ENCODE measurements at places on chromosomes 12 and 14.
A peak's percentile ranks its signal among the peaks of the same experiment; 100 is the strongest.

DNA sequence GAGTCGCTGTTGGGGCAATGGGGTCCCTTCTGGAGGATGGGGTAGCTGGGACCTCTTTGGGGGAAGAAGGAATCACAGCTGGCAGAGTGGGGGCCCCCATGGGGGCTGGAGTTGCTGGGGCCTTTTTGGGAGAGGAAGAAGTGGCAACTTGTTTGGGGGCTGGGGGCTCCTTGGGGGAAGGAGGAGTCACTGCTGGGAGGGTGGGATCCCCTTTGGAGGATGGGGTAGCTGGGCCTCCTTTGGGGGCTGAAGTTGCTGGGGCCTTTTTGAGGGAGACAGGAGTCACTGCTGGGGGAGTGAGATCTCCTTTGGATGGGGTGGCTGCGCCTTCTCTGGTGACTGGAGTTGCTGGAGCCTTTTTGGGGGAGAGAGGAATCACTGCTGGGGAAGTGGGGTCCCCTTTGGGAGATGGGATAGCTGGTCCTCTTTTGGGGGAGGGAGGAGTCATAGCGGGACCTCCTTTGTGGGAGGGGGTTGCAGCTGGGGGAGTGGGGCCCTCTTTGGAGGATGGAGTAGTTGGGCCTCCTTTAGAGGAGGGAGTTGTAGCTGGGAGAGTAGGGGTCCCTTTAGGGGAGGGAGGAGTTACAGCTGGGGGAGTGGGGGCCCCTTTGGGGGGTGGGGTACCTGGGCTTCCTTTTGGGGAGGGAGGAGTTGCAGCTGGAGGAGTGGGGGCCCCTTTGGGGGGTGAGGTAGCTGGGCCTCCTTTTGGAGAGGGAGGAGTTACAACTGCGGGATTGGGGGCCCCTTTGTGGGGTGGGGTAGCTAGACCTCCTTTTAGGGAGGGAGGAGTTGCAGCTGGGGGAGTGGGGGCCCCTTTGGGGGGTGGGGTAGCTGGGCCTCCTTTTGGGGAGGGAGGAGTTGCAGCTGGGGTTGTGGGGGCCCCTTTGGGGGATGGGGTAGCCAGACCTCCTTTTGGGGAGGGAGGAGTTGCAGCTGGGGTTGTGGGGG is 7.9 kb downstream of the NACA start:
- no peak for DNase-seq

DNA sequence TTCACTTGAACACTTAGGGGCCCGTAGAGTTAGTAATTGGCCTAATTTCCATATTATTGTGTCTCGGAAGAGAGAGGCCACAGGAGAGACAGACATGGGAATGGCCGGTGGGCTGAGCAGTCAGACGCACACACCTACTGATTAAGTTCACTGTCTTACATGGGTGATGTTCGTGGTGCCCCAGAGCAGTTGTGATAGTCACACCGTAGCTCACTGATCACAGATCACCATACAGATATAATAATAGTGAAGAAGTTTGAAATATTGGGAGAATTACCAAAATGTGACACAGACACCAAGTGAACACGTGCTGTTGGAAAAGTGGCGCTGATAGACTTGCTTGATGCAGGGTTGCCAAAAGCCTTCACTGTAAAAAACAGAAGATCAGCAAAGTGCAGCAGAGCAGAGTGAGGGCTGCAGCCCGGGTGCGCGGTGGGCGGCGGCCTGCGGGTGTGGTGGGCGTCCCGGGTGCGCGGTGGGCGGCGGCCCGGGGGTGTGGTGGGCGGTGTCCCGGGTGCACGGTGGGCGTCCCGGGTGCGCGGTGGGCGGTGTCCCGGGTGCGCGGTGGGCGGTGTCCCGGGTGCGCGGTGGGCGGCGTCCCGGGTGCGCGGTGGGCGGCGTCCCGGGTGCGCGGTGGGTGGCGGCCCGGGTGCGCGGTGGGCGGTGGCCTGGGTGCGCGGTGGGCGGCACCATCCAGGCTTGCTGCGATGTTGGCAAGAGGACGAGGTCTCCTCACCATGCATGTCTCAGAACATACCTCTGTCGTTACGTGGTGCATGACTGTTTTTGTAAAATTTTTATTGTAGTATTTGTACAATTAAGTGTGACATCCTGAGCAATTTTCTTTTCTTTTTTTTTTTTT is 34.3 kb upstream of the TEX22 start:
- no peak for DNase-seq

- DNase-seq, result no peak
Observed at GRCh38 chr14:76106188-76106587, 45.5 kb upstream of the GPATCH2L start.

- no peak for DNase-seq
Observed at GRCh38 chr12:105338966-105339365, 8.5 kb downstream of the C12orf75 start.

GRCh38 chr12:77999074-77999715 is 168.5 kb downstream of the NAV3 start:
- no peak for DNase-seq

DNA sequence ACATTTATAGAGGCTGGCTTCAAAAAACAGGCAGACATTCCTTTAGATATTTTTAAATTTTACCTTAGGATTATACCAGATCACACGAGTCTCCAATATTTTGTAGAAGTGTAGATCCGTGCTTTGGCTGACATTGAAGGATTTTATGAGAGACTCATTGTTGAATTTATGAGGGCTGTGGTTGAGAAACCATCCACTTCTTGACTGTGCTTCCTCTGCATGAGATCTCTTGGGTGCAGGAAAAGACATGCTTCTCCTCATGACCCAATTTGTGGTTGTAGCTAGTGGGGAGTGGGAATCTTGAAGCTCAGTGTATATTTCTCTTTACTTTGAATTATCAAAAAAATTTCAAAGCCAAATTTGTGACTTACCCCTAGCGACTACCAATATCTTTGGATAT is 36.7 kb upstream of the NKX2-8 start:
- no peak for DNase-seq

GRCh38 chr12:69816082-69816481 is 8.9 kb upstream of the MYRFL start:
- no peak for DNase-seq

- DNase-seq, result peak; percentile 67
Observed at GRCh38 chr12:13816394-13816793, 165.0 kb downstream of the GRIN2B start.

GRCh38 chr12:99372257-99372920 is 275.2 kb upstream of the GARIN6 start:
- DNase-seq, result no peak

DNA sequence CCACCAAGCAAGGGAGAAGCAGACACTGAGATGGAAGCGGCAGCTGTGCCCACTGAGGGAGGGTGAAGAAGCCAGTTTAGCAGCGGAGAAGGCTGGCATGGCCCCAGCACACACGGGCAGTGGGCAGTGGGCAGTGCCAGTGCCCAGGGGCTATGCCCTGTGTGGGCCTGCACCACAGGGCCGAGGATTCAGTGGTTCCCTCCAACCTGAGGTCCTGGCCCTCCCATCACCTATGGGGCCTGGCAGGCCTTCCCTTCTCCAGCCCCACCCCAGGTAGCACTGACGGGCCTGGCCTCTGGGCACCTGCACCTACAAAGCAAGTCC is 81.1 kb downstream of the ITPK1 start:
- DNase-seq, result no peak

DNA sequence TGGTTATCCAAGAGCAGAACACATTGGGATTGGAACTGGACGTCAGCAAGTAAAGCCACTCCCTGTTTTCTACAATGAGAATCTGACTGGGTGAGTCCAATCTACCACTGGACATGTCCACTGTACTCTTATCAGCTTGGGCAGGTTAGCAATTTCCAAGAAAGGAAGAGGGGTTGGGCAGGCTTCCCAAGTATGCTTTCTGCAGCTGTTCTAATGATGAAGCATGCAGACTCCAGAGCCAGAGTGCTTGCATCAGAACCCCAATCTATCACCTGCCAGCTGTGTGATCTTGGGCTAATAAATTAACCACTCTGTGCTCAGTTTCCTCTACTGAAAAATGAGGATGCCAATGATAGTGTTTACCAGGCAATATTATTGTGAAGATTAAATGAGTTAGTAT is 92.0 kb downstream of the EMP1 start:
- DNase-seq, result no peak

GRCh38 chr14:101075801-101076413 is 172.4 kb upstream of the RTL1 start:
- peak; percentile 43 for DNase-seq

DNA sequence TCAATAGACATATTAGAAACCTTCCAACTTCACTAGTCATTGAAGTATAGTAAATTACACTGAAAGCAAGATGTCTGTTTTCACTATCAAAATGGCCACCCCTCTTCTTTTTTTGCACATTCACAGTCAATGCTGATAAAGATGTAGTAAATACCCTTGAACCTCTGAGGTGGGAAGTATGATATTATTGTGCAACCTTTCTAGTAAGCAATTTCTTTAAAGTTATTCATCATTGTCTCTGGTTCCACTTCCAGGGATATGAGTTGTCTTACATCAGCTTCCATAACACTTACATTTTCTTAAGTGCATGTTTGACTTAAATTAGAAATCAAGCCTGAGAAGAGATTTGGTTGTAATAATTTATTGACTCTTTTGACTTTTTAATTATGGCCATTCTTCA is 453.9 kb upstream of the MGAT4C start:
- no peak for DNase-seq
